ENCODE measurements at places on chromosomes 5 and 9. TPM values are rescaled to one million over a fixed set of nuclear protein-coding genes. Genes with fewer than 3 reads are reported as not detected.

The PTPN3 gene
- total RNA-seq: under 0.01 TPM

The IPO11 gene
- 27.5 TPM for total RNA-seq

The FOXD4L4 gene
- total RNA-seq: 0.27 TPM

The ZNG1C gene
- 8.6 TPM for total RNA-seq

The MOB3B gene
- total RNA-seq: 0.54 TPM

The OBP2B gene
- total RNA-seq: not detected

The EGFLAM gene
- under 0.01 TPM for total RNA-seq

The TAF1L gene
- under 0.01 TPM for total RNA-seq

The GLRA1 gene
- not detected for total RNA-seq

The ECM2 gene
- total RNA-seq: not detected

DNA sequence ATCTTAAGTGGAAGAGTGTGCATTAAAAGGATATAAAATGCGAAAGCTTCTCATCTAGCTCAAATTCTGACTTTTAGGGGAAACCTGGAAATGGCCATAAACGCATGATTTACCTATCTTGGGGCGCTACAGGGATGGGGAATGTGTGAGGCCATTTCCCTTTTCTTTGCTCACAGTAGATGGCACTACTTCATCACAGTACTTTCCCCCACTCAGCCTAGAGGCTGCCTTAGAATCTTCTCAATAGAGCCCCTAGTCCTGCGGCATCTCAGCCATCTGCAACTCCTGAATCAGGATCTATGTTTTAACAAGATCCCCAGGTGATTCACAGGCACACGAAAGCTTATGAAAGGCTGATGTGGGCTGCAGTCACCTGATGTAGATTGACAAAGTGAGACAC is 110.8 kb downstream of the LHFPL2 start:
- peak; percentile 63 for DNase-seq

DNA sequence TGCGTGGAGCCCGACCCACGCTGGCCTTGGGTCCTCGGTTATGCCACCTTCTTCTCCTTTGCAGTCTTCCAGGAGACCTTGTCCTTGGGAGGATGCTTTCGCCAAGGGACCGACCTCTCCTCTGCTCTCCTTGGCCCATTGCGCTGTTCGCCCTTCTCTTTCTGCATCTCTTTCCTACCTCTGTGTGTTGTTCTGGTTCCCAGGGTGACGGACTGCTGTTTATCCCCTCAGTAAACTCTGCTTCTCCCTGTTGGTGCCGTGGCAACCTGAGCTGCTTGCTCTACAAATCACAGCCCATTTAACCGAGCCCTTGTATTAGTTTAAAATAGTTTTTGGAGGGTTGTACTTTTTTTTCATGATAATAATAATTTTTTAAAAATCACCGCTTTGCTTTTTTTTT is 97.9 kb downstream of the DAPK1 start:
- DNase-seq: peak; percentile 48

DNA sequence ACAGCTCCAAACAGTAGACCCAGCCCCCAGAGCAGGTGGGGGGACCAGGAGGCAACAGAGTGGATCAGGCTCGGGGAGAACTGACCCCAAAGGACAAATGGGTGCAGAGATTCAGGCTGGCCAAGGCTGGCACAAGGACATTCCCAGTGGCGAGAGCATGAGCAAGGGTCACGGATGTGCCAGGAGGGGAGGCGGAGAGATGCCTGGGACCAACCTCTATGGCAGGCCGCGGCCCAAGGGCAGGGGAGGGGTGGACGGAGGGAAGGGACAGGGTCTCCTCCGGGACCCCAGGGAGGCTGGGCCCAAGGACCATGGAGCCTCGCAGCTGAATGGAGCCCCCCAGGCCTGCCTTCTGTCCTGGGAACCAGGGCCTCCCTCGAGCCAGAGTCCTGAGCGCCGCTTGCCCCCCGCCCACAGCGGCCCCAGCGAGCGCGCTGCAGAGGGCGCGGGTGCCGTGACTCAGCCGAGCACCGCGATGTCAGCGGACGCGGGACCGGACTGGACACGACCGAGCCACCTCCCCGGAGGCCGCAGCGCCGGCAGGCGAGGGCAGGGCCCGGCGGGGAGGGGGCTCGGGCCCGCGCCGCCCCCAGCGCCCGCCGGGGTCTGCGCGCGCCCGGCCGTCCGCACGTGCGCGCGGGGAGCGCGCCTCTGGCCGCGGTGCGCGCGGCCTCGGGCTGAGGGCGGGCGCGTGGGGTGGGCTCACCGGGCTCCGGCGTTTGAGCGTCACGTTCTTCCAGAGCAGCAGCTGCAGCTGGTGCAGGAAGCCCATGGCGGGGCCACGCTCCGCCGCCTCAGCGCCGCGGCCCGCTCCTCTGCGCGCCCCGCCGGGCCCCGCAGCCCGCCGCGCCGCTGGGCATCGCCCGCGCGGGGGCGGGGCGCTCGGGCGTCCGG is at the start of gene ABCA2:
TSS of gene ABCA2 (minus strand) at position 869 of the 894 bp plus-strand sequence. CDS start at position 772, 97 bp downstream.
- no peak for DNase-seq

- DNase-seq: no peak
These were observed 79.5 kb downstream of the SREK1 start for GRCh38 chr5:66223637-66224036.

- DNase-seq: peak; percentile 69
These were observed 7.5 kb upstream of the RAPGEF1 start for GRCh38 chr9:131747352-131747751.

DNA sequence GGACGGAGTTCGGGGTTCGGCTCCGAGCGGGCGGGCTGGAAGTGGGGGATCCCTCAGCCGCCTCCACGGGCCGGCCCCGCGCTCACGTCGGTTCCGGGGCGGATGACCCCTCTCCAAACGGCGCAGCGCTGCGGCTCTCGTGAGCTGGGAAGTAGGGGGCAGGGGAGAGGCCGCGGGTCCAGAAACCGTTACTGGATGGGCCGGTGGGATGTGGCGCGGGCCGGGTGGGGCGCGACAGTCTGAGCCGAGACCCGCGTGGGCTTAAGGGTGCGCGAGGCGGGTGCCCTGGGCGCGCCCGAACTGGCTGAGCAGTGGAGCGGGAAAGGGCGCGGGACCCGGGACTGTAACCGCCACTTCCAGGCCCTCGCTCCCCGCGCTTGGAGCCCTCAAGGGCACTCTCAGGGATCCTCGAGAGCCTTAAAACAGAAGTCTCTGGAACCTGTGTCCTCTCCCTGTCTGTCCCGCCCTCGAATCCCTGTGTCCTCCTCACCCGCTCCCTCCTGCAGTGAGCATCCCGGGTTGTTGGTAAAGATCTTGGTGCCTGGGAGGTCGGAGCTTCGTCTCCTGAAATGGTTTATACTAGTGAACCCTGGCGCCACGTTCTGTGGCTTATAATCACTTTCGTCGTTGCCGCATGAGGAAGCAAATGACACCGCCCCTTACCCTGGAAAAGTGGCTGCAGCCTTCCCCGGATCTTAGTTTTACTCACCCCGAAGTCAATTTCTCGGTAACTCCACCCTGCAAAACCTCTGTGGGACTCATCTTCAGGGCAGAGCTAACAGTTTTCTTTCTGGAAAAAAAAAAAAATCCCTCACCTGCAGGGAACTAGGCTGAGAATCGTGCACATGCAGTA is 571 bp upstream of the MARCHF11 start:
- DNase-seq: no peak

GRCh38 chr9:91555132-91555531 is 131.5 kb upstream of the NFIL3 start:
- DNase-seq: no peak

DNA sequence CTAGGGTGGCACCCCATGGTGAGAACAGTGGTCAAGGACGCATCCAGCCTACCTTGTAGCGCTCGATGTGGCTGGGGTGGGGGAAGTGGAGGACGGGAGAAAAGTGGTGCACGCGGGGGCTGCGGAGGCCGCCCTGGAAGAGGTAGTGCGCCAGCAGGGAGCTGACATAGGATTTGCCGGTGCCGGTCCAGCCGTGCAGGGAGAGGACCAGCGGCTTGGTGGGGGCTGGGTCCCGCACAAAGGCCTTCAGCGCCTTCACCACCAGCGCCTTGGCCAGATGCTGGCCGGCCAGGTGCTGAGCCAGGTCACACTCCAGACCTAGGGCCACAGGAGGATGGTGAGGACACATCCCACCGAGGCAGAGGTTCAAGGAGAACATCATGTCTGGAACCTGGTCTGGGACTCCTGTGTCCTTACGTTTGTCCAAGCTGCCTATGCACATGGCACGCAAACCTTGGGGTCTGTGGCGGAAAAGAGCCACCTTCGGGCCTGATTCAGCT is 797 bp downstream of the TOR2A start:
- DNase-seq: no peak

DNA sequence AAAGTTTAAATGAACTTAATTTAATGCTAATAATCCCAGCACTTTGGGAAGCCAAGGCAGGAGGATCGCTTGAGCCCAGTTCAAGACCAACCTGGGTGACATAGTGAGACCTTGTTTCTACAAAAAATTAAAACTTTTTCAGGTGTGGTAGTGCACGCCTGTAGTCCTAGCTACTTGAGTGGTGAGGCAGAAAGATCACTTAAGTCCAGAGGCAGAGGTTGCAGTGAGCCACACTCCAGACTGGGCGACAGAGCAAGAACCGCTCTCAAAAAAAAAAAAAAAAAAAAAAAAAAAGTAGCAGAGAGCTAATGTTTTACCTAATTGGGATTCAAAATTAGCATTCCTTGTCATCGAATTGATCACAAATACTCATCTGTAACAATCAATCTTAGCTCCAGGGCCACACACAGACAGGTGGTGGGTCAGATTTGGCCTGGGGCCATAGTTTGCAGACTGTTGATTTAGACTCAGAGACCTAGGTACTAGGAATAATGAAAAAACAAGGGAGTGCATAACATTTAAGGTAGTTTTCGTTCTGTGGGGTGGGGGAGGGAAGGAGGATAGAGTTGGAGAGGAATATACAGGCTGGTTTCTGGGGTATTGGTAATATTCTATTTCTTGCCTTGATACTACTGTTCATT is 21.4 kb downstream of the HSDL2 start:
- DNase-seq: no peak

DNA sequence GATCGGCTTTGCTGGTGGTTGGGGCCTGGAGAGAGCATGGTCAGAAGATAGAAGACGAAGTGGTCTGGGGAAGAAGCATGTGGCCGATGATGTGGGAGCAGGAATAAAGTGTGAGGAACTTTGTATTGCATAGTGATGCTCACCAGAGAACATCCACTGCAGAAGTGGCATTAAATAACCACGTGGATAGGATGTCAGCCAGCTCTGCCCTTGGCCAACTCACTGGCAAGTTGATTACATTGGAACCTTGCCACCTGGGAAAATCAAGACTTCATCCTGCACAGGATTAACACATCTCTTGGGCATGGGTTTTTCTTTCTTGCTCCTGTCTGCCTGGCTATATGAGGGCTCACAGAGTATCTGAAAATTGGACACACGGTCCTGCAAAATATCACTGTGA is 217.4 kb downstream of the DMRT2 start:
- DNase-seq: no peak

- no peak for DNase-seq
These were observed 2.6 kb upstream of the SLC35D2 start for GRCh38 chr9:96386157-96386556.

DNA sequence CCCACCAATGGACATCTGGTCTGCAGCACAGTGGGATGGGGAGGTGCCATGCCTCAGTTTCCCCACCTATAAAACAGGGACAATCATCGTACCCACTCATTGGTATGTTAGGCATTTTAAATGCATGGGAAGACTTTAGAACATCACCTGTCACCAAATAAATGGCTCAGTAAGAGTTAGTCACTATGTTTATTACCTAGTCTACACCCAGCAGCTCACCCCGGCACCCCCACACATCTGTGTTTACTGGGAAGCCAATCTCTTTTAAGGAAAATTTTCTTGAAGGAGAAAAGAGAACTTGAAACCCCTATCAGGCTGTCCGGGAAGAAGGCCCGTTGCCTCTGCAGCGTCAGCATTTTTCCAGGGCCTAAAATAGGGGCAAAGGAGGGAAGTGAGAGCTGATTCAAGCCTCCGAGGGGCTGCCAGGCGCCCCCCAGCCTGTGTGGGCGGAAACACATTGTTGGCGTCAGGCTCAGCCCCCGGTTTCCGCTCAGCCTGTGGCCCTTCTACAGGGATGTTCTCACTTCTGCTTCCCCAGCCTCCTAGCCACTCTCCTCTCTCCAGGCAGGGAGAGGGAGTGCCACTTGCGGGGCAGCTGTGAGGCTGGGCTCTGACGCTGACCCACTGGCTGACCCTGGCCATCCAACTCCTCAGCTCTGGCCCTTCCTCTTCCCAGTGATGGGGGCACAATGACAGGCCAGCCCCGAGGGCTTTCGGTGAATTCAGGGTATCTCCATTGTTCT is 4.6 kb downstream of the CSF1R start:
- DNase-seq: peak; percentile 93

DNA sequence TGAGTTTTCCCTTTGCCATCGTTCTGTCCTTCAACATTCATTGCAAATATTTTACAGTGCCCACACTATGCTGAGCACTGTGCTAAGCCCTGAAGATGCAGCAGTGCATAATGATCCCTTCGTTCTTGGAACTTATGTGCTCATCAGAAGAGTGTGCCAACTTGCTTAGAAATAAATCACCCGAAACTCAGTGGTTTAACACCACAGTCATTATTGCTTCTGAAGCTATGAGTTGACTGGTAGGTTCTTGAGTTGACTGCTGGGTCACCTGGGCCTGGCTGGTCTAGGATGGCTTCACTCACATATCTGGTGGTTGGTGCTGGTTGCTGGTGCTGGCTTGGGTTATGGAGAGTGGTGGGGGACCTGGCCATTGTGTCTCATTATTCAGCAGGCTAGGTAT is 20.9 kb downstream of the PCSK5 start:
- DNase-seq: no peak

- DNase-seq: no peak
These were observed 36.3 kb upstream of the EBF1 start for GRCh38 chr5:159135896-159136531.

GRCh38 chr9:113461285-113461684 is 2.2 kb upstream of the RGS3 start:
- no peak for DNase-seq

GRCh38 chr9:92657296-92658094 is 12.4 kb downstream of the IPPK start:
- no peak for DNase-seq

DNA sequence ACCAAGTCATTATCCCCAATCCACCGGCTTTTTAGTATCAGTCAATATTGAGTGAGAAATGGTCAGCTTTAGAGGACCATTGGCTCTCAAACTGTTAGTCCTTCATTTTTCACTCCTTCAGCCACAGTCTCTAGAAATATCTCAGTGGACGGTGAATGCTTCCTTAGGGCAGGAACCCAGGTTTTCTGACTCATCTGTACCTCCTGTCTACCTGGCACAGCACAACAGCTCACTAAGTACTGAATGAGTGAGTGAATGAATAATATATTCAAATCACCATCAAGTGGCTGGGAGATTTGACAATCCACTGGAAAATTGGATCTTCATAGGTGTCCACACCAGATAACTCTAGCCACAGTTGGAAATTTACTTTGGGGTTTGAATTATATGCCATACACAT is 609.5 kb upstream of the CLINT1 start:
- DNase-seq: no peak

- no peak for DNase-seq
These were observed 23.7 kb downstream of the PTGS1 start for GRCh38 chr9:122394265-122395125.

DNA sequence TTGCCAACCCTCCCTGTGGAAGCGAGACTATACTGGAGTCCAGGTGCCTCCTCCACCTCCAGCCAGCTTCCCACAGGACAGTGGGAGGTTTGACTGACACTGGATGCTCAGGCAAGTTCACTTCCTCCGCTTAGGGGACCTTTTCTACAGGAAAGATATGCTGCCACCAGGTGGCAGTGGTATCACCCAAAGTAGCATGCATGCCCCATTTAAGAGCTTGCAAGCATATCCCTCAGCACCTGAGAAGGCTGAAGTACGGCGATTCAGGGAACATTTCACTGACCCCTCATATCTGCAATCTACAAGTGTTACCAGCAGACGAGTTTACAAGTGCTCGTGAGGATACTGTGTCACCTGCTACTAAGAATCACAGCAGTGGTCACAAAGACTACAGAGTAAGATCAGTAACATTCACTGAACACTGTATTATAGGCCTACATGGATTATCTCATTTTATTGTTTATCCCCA is 75.5 kb downstream of the KLHL3 start:
- peak; percentile 84 for DNase-seq

All from hematopoietic multipotent progenitor cell (in vitro differentiated cells).